Lung (tissue), 17 donors: ENCODE measurements at places on chromosomes 2 and 18. TPM values are rescaled to one million over a fixed set of nuclear protein-coding genes. Genes with fewer than 3 reads are reported as not detected.

Gene PRSS56
- not detected for total RNA-seq

Gene SMYD5
- 19.5 TPM for total RNA-seq

Gene ALPP
- total RNA-seq: 7.0 TPM

Gene ZSWIM2
- total RNA-seq: not detected

Gene KIF1A
- 0.71 TPM for total RNA-seq

Gene ALLC
- total RNA-seq: not detected

Gene CEP68
- total RNA-seq: 11.5 TPM

Gene ACSL3
- total RNA-seq: 154 TPM

Gene GAD1
- 1.4 TPM for total RNA-seq

Gene SLC5A7
- total RNA-seq: 0.48 TPM

Gene RAD51AP2
- total RNA-seq: not detected

Gene FRZB
- 2.0 TPM for total RNA-seq

Gene SLC30A3
- total RNA-seq: 0.77 TPM

Gene ALPI
- not detected for total RNA-seq

Gene ATP5MC3
- total RNA-seq: 72.0 TPM

Gene C2orf15
- total RNA-seq: 4.8 TPM

Gene HAUS1
- total RNA-seq: 23.5 TPM

Gene BOLL
- total RNA-seq: not detected

Gene DNAH7
- 20.0 TPM for total RNA-seq

Gene PROC
- not detected for total RNA-seq

Gene PER2
- 15.0 TPM for total RNA-seq
